ENCODE measurements at places on chromosomes 6 and 20. TPM values are rescaled to one million over a fixed set of nuclear protein-coding genes. Genes with fewer than 3 reads are reported as not detected.

DEFB132 gene
- not detected for total RNA-seq

TASP1 gene
- 17.0 TPM for total RNA-seq

ATF6B gene
- 71.4 TPM for total RNA-seq

SPEF1 gene
- total RNA-seq, result 5.9 TPM

EYS gene
- 0.32 TPM for total RNA-seq

FAM8A1 gene
- total RNA-seq, result 44.9 TPM

RGL2 gene
- total RNA-seq, result 45.1 TPM

EFCAB8 gene
- not detected for total RNA-seq

TGM3 gene
- 0.54 TPM for total RNA-seq

PARD6B gene
- total RNA-seq, result 4.2 TPM

MMP24 gene
- total RNA-seq, result 18.1 TPM

DACT2 gene
- total RNA-seq, result 2.7 TPM

ASCC3 gene
- 28.8 TPM for total RNA-seq

HLA-DRB5 gene
- 6.3 TPM for total RNA-seq

COL11A2 gene
- 5.7 TPM for total RNA-seq

LGSN gene
- not detected for total RNA-seq

OR2B6 gene
- total RNA-seq, result not detected

CLPSL1 gene
- total RNA-seq, result not detected

TRIM10 gene
- not detected for total RNA-seq
